ENCODE measurements at places on chromosomes 1 and 21. TPM values are rescaled to one million over a fixed set of nuclear protein-coding genes. Genes with fewer than 3 reads are reported as not detected.

- peaks cover 15% of the 10 kb centered on the region for H3K27me3 ChIP-seq
- no peak overlapping the region for H3K27ac ChIP-seq
- H3K36me3 ChIP-seq: no peaks in the 10 kb centered on the region
- DNase-seq: no peak
- no peaks in the 10 kb centered on the region for H3K4me1 ChIP-seq
These were observed 5.9 kb downstream of the NID1 start for GRCh38 chr1:236059011-236059410.

DNA sequence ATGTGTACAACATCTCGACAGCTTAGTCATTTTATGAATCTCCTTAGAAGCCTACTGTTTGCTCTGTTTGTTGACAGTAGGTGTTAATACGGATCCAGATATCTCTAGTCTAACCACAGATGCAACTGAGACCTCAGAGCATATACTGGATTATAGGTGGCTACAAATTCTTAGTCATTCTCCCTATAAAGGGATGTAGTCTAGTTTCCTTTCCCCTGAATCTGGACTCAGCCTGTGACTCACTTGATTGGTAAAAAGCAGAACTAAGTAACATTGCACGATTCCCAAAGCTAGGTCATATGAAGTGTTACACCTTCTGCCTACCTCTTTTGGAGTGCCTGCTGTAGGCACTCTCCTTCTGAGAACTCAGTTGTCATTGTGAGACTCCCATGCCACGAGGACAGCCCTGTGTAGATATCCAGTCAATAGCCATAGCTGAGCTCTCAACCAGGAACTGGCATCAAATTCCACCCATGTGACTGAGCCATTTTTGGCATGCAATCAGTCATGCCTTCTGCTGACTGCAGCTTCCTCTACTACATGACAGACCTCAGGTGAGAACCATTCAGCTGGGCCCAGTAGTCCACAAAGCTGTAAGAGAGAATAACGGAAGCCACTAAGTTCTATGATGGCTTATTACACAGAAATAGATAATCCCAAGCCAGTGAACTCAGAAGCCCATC lies 135.9 kb upstream of the CHRM3 start:
- no peaks in the 10 kb centered on the region for H3K27me3 ChIP-seq
- no peak overlapping the region for H3K27ac ChIP-seq
- no peak overlapping the region for H3K4me3 ChIP-seq

- peak overlapping the region; percentile 73 for H3K4me3 ChIP-seq
- peak; percentile 40 for DNase-seq
- H3K36me3 ChIP-seq: no peaks in the 10 kb centered on the region
- peaks cover 21% of the 10 kb centered on the region for H3K4me1 ChIP-seq
- H3K27me3 ChIP-seq: peaks cover 71% of the 10 kb centered on the region
- H3K27ac ChIP-seq: no peak overlapping the region
These were observed 1.3 kb upstream of the CACNA1E start for GRCh38 chr1:181482001-181482430.

GRCh38 chr1:157198619-157199420 lies 60.6 kb upstream of the ETV3 start:
- no peaks in the 10 kb centered on the region for H3K4me1 ChIP-seq
- no peak overlapping the region for H3K4me3 ChIP-seq
- peaks cover 23% of the 10 kb centered on the region for H3K27me3 ChIP-seq
- H3K36me3 ChIP-seq: no peaks in the 10 kb centered on the region

DNA sequence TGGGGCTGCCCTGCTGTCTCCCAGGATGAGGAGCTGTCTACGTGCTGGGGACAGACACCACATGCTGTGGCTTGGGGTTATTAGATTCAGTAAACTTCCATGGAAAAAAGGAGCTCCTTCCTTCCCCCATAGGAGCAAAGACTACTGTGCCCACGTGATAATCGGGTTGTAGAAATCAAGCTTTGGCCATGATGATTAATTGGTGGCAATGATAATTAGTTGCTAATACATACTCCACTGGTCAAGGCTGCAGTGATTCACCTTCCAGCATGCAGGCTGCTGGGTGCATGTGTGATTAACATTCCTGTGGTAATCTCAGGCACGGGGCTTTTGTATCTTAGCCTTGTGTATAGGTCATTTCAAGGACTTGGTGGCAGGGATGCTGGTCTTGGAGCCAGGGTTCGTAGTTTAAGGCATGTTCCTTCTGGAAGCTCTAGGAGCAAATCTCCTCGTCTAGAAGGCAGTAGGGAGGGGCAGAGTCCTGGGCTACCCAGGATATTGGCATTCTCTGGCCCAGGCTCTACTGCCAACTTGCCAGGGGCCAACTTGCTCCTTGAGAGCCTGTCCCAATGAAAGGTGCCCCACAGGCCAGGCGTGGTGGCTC lies 41.4 kb downstream of the TMCO4 start:
- H3K27me3 ChIP-seq: no peaks in the 10 kb centered on the region
- H3K27ac ChIP-seq: no peak overlapping the region
- no peaks in the 10 kb centered on the region for H3K36me3 ChIP-seq
- H3K4me1 ChIP-seq: no peaks in the 10 kb centered on the region

DNA sequence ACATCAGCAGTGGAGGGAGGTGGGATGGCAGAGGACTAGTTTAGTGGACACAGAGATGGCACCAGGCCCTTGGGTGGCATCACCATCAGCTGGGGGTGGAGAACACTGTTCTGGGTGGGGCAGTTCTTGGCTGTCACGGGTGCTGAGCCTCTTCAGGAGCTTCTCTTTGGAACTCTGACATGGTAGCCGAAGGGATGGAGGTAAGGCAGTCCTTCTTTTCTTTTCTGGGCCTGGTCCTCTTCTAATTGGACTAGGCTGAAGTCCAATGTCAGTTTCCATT lies 8.3 kb upstream of the MEF2D start:
- no peak overlapping the region for H3K4me3 ChIP-seq
- peaks cover 8% of the 10 kb centered on the region for H3K4me1 ChIP-seq
- no peaks in the 10 kb centered on the region for H3K27me3 ChIP-seq
- H3K27ac ChIP-seq: no peak overlapping the region
- DNase-seq: no peak

GRCh38 chr1:13517193-13517812 lies 3.5 kb upstream of the LRRC38 start:
- no peak overlapping the region for H3K27ac ChIP-seq
- DNase-seq: peak; percentile 91
- peaks cover 51% of the 10 kb centered on the region for H3K27me3 ChIP-seq
- no peaks in the 10 kb centered on the region for H3K36me3 ChIP-seq
- H3K4me3 ChIP-seq: no peak overlapping the region

- H3K27ac ChIP-seq: no peak overlapping the region
- no peaks in the 10 kb centered on the region for H3K36me3 ChIP-seq
- H3K27me3 ChIP-seq: no peaks in the 10 kb centered on the region
- peak; percentile 97 for DNase-seq
- no peaks in the 10 kb centered on the region for H3K4me1 ChIP-seq
- no peak overlapping the region for H3K4me3 ChIP-seq
These were observed 28.2 kb downstream of the TCEANC2 start for GRCh38 chr1:54081306-54082270.

DNA sequence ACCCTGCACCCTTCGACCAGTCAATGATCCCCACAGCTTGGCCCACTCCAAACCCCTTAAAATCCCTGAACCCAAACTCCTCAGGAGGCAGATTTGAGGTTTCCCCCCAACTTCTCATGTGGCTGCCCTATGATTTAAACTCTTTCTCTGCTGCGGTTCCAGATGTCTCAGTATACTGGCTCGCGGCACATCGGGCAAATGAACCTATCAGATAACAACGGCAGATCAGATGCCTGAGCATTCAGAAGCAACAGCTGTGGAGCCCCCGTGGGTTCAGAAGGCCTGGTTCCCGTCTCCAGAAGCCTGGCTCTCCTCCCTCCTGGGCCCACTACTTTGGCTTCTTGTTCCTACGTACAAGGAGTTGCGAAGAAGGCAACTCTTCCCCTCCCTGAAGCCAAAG lies 43.3 kb upstream of the H6PD start:
- no peak for DNase-seq
- H3K4me1 ChIP-seq: peaks cover 4% of the 10 kb centered on the region
- no peak overlapping the region for H3K4me3 ChIP-seq
- H3K27ac ChIP-seq: no peak overlapping the region
- H3K36me3 ChIP-seq: no peaks in the 10 kb centered on the region
- H3K27me3 ChIP-seq: no peaks in the 10 kb centered on the region

DNA sequence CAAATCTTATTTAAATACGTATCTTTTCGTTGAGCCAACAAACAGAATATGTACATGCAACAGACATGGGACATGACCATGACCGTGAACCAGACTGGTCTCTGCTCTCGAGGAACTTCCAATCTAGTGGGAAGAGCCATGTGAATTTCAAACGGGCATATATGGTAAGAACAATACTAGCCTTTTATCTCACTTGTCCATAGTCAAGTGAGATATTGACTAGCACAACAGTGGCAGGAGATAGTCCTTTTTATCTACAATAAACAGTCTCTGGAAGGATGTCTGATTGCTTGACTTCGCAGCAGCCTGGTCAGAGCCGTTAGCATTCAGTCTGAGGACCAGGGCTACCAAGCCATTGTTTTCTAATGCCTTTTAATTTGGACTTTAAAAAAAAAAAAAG lies 12.6 kb upstream of the PLA2G2C start:
- H3K4me3 ChIP-seq: no peak overlapping the region
- no peaks in the 10 kb centered on the region for H3K27me3 ChIP-seq
- H3K27ac ChIP-seq: no peak overlapping the region
- no peak for DNase-seq

- no peaks in the 10 kb centered on the region for H3K36me3 ChIP-seq
- DNase-seq: no peak
- no peak overlapping the region for H3K27ac ChIP-seq
These were observed 15.9 kb downstream of the KIAA1614 start for GRCh38 chr1:180928331-180929230.

Gene ARHGEF10L
- total RNA-seq: 46.8 TPM

Gene IER5
- total RNA-seq: 9.5 TPM

Gene PRDM16
- total RNA-seq: 0.66 TPM

Gene IL10
- not detected for total RNA-seq
